RCC 7860 (cell line): ENCODE measurements at places on chromosomes 1 and 21.

- DNase-seq = no peak
These were observed 45.5 kb downstream of the TP73 start for GRCh38 chr1:3697810-3698209.

- DNase-seq = peak; percentile 88
These were observed 66.0 kb downstream of the VCAM1 start for GRCh38 chr1:100785470-100786052.

DNA sequence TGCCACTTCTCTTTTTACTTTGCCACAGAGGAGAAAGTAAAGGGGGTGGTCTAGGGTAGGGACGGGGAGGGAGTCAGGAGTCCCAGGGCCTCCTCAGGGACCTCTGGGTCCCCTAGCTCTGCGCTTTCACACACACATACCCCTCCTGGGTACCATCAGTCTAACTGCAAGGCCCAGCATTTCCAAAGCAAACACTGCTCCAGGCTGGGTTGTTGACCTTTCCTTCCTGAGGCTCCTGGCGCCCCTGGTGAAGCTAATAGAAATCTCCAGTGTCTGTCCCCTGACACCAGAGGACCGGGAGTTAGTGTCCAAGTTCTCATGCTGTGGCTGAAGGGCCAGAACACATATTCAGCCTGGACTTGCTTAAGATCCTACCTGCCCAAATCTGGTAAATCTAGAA lies 3.9 kb downstream of the TMEM63A start:
- no peak for DNase-seq

DNA sequence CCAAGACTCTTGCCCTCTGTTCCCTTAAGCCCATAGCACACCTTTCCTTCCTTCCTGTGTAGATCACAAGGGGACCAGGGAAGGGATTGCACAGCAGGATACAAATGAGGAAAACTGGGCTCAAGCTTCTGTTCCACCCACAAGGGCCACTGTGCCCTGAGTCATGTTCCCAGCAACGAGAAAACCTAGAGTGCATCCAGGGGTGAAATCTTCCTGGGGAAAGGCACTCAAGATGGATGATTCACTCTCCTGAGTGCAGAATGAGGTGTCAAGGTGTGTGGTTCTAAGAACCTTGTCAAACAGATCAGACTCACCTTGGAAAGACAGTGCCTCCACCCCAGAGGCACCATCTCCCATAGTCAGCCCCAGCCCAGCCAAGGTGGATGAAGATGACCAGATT lies 40.7 kb upstream of the EYA3 start:
- peak; percentile 83 for DNase-seq

GRCh38 chr1:219566951-219567947 lies 45.7 kb downstream of the ZC3H11B start:
- DNase-seq = peak; percentile 24

DNA sequence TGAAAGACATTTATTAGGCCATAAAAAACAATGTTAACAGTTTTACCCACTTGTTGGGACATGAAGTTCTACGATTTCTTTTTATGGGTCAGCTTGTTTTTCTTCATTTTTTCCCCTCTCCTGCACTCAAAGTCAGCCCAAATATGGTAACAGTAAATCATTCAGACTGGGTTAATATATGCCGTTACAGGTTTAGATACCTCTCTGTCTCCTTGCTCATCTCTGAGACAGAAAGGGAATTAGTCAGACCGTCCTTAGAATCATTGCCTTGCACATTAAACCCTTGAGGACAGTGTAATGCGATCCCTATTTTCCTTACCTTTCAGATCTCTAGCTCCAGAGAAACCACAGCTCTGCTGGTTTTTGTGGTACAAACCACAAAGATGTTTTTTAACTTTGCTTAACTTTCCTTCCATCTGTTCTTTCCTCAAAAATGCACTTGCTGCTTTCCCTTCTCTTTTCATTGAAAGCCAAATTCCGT lies 613.3 kb downstream of the PLPP3 start:
- peak; percentile 21 for DNase-seq

- no peak for DNase-seq
These were observed 2.0 kb downstream of the EFHD2 start for GRCh38 chr1:15411593-15412137.

GRCh38 chr1:22350171-22350923 lies 101.3 kb upstream of the ZBTB40 start:
- no peak for DNase-seq

DNA sequence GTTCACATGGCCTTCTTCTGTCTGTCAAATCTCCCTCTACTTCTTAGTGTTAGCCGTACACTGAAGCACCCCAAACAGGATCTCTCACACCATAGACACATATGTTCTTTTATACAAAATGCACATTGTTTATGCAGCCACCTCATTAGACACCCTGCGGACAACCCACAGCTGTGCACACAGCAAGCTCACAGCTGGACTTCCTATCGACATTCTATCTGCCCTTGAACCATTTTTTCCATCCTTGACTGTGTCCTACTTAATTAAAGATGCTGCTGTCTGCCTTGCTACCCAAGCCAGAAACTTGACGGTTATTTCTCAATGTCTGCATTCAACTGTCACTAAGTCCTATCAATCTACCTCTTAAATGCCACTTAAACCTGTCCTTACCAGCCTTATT lies 3.2 kb upstream of the ZBTB21 start:
- no peak for DNase-seq

- DNase-seq = no peak
These were observed 210.6 kb downstream of the PBX1 start for GRCh38 chr1:164769486-164770130.

DNA sequence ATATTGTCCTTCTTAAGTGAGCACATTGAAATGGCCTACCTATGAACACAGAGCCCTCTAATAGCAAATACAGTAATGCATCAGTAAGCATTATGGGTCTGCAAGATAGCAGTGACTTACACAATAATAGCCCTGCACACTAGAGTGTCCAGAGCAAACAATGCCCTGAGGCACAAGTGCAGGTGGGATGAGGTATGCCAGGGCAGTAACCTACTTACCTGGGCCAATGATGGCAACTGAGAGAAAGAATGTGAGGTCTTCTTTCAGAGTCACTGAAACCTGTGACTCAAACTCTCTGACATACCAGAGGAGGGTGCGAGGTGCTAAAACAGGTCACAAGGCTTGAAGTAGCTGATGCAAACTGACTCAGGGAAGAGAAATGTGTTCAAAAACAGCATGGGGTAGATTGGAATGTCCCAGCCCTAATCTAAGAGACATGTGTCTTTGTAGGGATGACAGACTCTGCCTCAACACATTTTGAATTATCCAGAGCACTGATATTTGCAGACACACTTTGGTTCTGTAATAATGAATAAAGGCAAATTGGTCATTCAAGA lies 168.5 kb upstream of the RUNX1 start:
- peak; percentile 97 for DNase-seq

DNA sequence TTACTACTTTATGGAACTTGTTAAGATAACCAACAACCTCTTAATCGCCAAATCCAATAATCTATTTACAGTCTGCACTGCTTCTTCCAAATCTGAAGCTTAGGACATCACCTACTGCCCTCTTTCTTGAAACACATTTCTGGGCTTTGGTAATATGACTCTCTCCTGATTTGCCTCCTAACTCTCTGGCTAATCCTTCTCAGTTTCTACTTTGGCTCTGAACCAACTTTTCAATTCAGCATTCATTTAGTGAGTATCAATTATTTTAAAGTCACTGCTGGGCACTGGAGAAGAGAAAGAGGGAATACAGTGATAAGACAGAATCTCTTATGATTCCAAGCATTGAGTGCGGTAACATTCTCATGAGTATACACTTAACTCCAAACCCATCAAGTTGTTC lies 275.0 kb downstream of the AKT3 start:
- no peak for DNase-seq

DNA sequence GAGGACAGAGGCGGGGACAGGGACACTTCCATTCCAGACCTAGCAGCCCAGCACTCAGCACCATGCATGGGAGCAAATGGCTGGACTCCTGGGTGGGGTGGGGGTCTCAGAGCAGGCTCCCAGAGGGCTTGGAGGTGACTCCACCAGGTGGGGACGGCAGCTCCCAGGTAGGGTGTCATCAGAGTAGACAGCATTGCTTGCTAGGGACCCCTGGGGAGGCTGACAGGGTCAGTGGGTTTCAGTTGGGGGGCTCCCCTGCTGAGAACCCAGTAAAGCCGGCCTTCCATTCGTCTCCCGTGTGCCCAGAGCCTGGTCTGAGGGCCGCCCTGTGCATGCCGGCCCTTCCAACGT lies 4.8 kb upstream of the GJC2 start:
- DNase-seq = no peak

GRCh38 chr1:119011116-119011515 lies 23.0 kb upstream of the TBX15 start:
- no peak for DNase-seq

DNA sequence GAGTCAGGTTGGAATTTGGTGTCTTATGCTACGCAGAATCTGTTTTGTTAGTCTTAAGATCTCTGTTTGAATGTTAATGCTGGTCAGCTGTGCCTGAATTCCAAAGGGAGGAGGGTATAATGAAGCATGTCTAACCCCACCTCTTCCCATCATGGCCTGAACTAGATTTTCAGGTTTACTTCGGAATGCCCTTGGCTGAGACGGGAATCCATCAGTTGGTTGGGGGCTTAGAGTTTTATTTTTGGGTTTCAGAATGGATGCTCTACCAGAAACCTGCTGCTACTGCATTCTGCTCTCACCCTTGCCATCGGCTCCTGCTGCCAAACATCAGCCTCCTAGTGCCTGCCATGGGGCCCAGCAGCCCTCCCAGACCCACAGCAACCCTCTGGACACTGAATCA lies 24.1 kb upstream of the ETV3 start:
- DNase-seq = no peak

DNA sequence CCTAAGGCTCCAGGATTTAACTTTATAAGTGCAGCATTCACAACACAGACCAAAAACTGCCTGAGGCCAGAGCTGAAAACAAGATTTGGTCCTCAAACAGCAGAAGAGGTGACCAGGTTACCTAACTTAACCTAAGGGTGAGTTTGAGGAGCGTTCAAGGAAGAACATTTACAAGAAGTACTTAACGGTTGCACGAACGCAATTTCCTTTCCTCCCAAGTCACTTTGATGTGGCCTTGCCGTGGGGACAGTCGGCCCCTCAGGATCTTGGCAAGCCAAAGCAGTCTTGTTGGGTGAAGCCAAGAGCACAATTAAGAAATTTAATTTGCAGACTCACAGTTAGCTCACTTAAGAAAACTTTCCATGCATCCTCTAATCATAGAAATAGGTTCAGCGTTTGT lies 202.6 kb upstream of the COA6 start:
- DNase-seq = no peak

DNA sequence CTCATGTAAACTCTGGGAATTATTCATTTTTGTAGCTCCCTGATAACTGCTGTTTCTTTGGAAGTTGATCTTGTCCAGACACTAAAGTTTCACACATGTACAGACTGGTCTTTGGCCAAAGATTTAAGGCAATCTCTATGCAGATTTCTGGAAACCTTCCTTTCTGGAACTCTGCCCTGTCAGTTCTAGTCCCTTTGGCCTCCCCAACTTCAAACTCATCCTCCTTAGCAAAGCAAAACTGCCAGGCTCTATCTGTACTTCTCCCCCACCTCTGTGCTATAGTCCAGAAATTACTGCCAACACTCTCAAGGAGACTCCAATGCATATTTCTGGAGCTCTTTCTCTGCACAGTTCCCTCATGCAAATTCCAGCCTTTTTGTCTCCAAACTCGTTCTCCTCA lies 36.5 kb downstream of the C1orf198 start:
- DNase-seq = no peak

- peak; percentile 61 for DNase-seq
These were observed 40.1 kb upstream of the LRRC8D start for GRCh38 chr1:89780721-89781120.

GRCh38 chr21:24737296-24737850 lies 869.9 kb downstream of the MRPL39 start:
- no peak for DNase-seq

- no peak for DNase-seq
These were observed 310.8 kb downstream of the USP25 start for GRCh38 chr21:16040601-16041000.

GRCh38 chr21:15932726-15933125 lies 202.9 kb downstream of the USP25 start:
- DNase-seq = peak; percentile 69

- DNase-seq = no peak
These were observed 6.5 kb downstream of the F3 start for GRCh38 chr1:94535095-94535494.

- no peak for DNase-seq
These were observed 83.4 kb downstream of the DAB1 start for GRCh38 chr1:57340334-57341070.

GRCh38 chr1:14655385-14655784 lies 56.9 kb downstream of the KAZN start:
- DNase-seq = no peak

- peak; percentile 82 for DNase-seq
These were observed 50.9 kb downstream of the HTR6 start for GRCh38 chr1:19715334-19716203.
